ENCODE measurements at places on chromosomes 2 and 18.

- no peak overlapping the region for H3K4me3 ChIP-seq
- no peaks in the 10 kb centered on the region for H3K36me3 ChIP-seq
- H3K27me3 ChIP-seq: no peaks in the 10 kb centered on the region
These were observed 38.3 kb upstream of the EPB41L3 start for GRCh38 chr18:5582076-5582475.

DNA sequence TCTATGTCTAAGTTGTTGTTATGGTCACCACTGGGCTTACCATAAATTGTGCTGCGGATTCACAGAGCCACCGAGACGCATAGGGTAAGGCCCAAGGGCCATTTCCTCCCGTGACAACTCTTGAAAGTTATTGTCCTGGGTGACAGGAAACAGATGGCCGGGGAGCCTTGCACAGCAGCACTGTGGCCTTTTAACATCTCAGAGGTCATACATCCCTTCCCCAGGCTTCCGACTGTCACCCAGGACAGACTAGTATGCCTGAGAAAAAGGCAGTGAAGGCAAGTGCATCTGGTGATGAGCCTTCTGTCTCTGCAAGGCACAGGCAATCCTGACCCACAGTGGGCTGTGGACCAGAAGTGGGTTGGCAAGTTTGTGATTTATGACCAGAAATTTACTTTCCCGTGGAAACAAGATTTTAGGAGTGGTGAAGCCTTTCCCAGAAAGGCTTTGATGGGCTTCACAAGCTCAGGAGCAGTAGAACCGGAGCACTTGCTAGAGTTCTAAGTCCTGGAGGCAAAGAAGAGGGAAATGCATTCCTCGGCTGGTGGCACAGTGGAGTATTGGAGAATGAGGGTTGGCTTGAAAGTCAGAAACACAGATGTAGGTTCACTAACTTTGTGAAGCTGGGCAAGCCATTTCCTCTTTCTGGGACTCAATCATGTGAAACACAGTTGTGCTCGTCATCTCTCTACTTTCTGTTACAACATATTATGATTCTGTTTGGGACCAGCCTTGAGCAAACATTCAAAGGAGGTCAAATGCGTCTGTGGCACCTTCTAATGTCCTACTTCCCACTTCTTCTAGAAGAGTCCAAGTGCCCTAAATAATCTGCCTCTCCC, 2.0 kb upstream of the CAPN14 start:
- no peak overlapping the region for H3K4me3 ChIP-seq
- peaks cover 92% of the 10 kb centered on the region for H3K27me3 ChIP-seq
- no peak overlapping the region for H3K27ac ChIP-seq
- no peaks in the 10 kb centered on the region for H3K4me1 ChIP-seq
- DNase-seq: no peak

- DNase-seq: peak; percentile 7
- peaks cover 26% of the 10 kb centered on the region for H3K4me1 ChIP-seq
- peak overlapping the region; percentile 56 for H3K4me3 ChIP-seq
- H3K27me3 ChIP-seq: no peaks in the 10 kb centered on the region
- peaks cover 6% of the 10 kb centered on the region for H3K36me3 ChIP-seq
These were observed 81.1 kb upstream of the CAVIN2 start for GRCh38 chr2:191927991-191928390.

GRCh38 chr2:143803936-143804335, 674.7 kb downstream of the ARHGAP15 start:
- H3K4me1 ChIP-seq: no peaks in the 10 kb centered on the region
- no peak overlapping the region for H3K27ac ChIP-seq
- H3K36me3 ChIP-seq: no peaks in the 10 kb centered on the region

DNA sequence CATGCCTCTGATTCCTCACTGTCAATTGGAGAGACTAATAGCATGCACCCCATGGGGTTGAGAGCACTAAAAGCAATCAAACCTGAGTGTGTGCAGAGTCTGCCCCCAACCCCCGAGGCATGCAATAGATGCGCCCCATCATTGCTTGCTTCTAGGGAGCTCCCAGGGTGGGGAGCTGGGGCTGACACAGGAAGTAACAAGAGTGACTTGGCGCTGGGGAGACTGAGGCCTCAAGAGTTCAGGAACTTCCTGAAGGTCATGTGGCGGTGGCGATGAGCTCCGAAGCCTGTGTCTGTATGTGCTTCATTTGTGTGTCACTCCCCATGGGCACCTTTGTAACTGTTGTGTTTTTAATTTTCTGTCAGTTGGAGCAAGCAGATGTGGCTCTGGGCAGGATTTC, 61.2 kb downstream of the CTIF start:
- H3K27me3 ChIP-seq: no peaks in the 10 kb centered on the region
- no peak overlapping the region for H3K27ac ChIP-seq
- H3K4me1 ChIP-seq: no peaks in the 10 kb centered on the region

DNA sequence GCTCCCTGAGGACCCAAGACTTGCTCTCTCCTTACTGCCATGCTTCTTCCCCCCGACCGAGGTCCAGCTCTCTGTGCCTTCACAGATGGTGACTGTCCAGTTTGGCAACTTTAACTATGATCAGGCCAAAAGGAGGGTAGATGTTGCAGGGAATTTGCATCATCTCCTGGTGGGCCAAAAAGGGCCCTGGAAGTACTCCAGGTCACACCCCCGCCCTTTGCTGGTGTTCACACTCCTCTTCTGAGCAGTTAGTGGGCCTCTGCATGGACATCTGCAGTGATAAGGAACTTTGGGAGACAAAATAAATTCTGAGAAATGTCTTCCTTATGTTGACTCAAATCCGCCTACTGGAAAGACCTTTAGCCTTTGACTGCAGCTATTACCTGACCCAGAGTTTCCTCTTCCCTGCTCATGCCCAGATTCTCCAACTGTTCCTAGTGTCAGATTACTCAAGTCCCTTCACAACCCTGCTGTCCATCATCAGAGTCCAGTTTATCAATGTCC, 234.4 kb downstream of the LOXHD1 start:
- no peak overlapping the region for H3K4me3 ChIP-seq
- H3K4me1 ChIP-seq: no peaks in the 10 kb centered on the region
- H3K27me3 ChIP-seq: peaks cover 37% of the 10 kb centered on the region

DNA sequence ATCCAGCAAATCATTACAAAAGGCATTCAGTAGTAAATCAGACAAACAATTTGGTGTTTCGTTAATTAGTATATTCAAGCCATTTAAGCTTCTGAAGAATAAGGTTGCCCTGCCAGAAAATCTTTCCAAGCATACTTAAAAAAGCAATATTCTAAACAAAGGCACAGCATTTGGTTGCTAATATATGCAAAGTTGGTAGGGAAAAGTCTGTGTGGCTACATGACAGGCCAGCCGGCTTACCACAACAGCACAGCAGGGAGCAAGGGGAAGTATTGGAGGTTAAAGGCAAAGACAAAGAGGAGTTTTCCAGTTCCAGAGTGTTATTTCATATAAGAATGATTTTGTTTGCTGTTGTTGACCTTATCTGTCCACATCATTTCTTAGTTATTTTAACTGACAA, 282.3 kb downstream of the MBD5 start:
- H3K27me3 ChIP-seq: no peaks in the 10 kb centered on the region
- DNase-seq: no peak
- no peak overlapping the region for H3K27ac ChIP-seq
- no peak overlapping the region for H3K4me3 ChIP-seq

DNA sequence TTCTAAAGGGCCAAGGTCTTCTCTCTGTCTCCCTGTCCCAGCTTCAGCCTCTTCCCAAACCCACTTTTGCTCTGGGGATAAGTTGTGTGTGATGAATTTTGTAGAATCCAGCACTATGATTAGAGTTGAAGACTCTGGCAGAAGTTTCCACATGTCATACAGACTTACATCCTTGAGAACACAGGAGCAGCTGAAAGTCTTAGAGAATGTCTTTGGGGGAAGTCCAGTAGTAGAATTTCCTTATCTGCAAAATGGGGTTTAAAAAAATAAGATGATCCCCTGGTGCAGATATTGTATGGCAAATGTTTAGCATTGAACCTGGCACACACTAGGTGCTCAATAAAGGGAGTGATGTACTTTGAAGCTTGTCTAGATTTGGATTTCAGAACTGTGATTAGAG, 65.2 kb downstream of the TMEM247 start:
- no peak overlapping the region for H3K27ac ChIP-seq
- H3K4me3 ChIP-seq: no peak overlapping the region
- peaks cover 10% of the 10 kb centered on the region for H3K4me1 ChIP-seq
- peaks cover 28% of the 10 kb centered on the region for H3K36me3 ChIP-seq
- no peak for DNase-seq
- H3K27me3 ChIP-seq: no peaks in the 10 kb centered on the region

DNA sequence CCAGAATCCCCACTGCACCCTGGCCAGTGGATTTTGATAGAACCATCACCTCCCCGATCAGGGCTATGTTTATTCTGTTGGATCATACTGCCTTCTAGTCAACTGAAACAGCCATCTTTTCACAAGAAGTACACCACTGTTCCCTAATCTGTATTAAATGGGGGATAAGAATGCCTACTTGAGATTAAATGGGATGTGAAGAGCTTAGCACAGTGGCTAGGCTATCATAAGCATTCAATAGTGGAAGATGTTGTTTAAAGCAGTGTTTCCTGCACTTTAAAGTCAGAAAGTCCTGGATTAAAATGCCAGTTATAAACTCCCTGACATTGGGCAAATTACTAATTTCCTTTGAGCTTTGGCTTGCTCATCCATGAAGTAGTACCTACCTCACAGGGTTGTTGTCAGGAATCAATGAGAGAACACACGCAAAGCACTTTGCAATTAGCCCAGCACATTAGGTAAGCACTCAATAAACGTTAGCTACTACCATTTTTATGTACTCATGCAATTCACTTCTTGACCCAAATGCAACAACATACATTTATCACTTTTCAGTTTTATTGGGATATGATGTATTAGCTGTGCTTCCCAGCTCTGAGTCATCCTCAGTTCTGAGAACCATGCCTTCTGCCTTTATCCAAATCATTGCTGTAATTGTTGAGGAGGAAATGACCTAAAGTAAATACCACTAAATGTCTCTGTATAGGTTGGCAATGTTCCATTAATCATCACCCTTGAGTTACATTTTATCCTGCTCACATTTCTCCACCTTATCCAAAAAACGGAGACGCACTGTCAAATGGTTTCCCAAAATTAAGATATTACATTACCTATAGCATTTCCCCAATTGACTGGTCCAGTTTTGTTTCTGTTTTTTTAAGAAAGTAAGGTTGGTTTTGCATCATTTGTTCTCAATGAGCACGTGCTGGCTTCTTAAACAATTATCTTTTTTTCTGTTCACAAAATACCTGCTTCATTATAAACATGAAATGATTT, 2.1 kb downstream of the TMEM247 start:
- H3K27ac ChIP-seq: no peak overlapping the region
- peaks cover 50% of the 10 kb centered on the region for H3K27me3 ChIP-seq
- peaks cover 14% of the 10 kb centered on the region for H3K4me1 ChIP-seq
- no peaks in the 10 kb centered on the region for H3K36me3 ChIP-seq

DNA sequence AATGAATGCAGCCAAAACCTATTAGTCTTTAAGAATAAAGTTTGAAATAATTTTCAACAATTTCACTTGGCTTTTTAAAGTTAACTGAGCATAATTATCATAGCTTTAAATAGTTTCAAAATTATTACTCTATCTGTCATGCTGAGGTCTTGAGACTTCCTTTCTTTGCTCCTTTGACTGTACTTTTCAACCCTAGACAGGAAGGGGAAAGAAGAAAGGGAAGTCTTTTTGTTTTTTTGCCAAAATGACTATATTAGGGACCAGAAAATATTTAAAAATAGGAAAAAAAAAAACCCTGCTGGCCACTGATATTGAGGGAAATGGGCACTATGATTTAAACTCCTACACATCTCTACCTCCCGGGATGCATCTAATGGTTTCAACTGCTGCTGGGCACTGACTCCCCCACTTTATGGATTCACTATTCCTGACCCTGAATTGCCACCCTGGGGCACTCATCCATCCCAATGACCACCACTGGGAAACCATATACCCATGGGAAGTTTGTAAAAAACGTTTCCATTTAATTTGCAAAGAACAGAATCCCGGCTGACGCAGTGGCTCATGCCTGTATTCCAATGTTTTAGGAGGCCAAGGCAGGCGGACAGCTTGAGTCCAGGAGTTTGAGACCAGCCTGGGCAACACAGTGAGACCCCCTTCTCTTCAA, 50.5 kb downstream of the GAREM1 start:
- no peak overlapping the region for H3K4me3 ChIP-seq
- H3K36me3 ChIP-seq: no peaks in the 10 kb centered on the region
- no peak for DNase-seq
- peaks cover 25% of the 10 kb centered on the region for H3K4me1 ChIP-seq
- H3K27me3 ChIP-seq: no peaks in the 10 kb centered on the region

DNA sequence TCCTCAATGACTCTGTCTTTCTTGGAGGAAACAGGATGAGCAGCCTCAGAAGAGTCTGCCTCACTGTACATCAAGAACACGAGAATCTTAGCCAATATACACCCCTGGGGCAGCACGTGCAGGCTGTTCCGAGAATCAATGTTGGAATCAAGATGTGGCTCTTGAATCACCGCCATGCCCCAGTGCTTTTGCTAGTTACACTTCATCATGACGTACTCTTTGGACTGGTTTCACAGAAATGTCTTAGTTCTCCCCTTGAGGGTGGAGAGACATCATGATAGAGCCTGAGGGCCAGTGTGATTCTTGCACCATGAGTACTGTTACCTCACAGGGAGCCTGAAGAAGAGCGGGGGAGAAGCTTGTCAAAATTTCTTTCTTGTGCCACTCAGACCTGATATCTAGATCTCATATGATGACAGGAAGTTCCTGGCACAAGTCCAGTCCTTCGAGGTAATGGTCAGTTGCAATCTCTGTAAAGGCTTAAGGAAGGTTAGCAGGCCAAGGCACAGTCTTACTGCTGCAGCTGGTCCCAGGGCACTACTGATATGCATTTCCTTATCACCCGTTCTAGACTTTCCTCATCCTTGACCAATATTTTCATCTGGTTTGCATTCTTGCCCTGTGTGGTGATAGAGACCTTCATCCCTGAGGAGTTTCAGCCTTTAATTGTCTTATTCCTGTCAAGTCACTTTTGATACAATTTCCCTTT, 28.2 kb upstream of the STAT4 start:
- no peak overlapping the region for H3K4me3 ChIP-seq
- no peaks in the 10 kb centered on the region for H3K36me3 ChIP-seq
- H3K4me1 ChIP-seq: peaks cover 29% of the 10 kb centered on the region

- no peak for DNase-seq
- H3K36me3 ChIP-seq: peaks cover 28% of the 10 kb centered on the region
- H3K4me3 ChIP-seq: no peak overlapping the region
- no peaks in the 10 kb centered on the region for H3K27me3 ChIP-seq
These were observed 24.8 kb downstream of the SH3BP4 start for GRCh38 chr2:234976479-234977227.
